ENCODE measurements at places on chromosomes 16 and 17. TPM values are rescaled to one million over a fixed set of nuclear protein-coding genes. Genes with fewer than 3 reads are reported as not detected.

DNA sequence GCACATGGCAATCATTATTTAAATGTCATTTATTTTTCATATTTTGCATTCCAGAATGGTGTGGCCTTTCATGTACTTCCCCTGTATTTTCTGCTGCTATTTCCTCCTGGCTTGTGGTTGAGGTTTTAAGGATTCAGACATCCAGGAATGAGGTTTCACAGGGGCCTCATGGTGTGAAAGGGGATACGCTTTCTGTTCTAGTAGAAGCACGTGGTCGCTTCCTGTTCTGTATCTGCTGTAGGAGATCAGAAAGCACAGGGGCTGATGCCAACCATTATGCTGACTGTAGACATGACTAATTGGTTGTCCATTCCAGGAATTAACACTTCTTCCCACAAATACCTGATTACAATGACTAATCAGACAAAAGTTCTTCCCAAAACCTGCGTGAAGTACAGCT lies 405.9 kb downstream of the SHISA9 start:
- no peaks in the 10 kb centered on the region for H3K36me3 ChIP-seq
- no peak overlapping the region for H3K27ac ChIP-seq
- H3K27me3 ChIP-seq = no peaks in the 10 kb centered on the region
- H3K4me1 ChIP-seq = no peaks in the 10 kb centered on the region
- no peak overlapping the region for H3K4me3 ChIP-seq

GRCh38 chr17:51770027-51770759 lies 388.3 kb downstream of the CA10 start:
- H3K4me1 ChIP-seq = no peaks in the 10 kb centered on the region
- no peaks in the 10 kb centered on the region for H3K36me3 ChIP-seq
- H3K27me3 ChIP-seq = no peaks in the 10 kb centered on the region
- no peak overlapping the region for H3K27ac ChIP-seq
- H3K4me3 ChIP-seq = no peak overlapping the region

- no peak overlapping the region for H3K27ac ChIP-seq
- H3K4me1 ChIP-seq = no peaks in the 10 kb centered on the region
- H3K36me3 ChIP-seq = no peaks in the 10 kb centered on the region
- no peak for DNase-seq
Measured at GRCh38 chr17:64155751-64156544, 26.0 kb upstream of the ERN1 start.

The TMEM220 gene
- 5.4 TPM for total RNA-seq

The HSBP1 gene
- 31.3 TPM for total RNA-seq

GRCh38 chr17:47953909-47954308 lies 3.8 kb downstream of the PRR15L start:
- H3K4me1 ChIP-seq = peaks cover 16% of the 10 kb centered on the region
- DNase-seq = no peak
- no peak overlapping the region for H3K4me3 ChIP-seq
- H3K27ac ChIP-seq = no peak overlapping the region
